Activated CD8-positive, alpha-beta memory T cell treated with anti-CD3 and anti-CD28 coated beads, Interleukin-2, amount 10 ng/mL, durations not matched to agents 7 days and 5 days (primary cell): ENCODE measurements at places on chromosomes 4 and X.
A peak's percentile ranks its signal among the peaks of the same experiment; 100 is the strongest.

DNA sequence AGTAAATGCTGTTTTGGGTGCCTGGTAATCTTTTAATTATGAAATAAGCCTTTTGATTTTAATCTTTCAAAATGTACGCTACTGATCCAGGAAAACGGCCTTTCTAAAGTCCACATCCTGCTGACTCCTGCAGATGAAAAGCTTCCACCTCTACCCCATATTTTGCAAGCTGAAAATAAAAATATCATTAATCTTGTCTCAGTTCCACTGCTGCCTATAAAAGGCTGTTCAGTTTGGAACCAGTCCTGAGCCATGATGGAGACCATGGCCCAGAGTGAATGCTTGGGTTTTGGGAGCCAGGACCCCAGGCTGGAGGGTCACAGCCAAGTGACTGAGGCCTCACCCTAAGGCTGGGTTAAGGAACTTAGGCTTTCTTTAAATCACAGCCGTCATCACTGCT lies 110.8 kb downstream of the AFF1 start:
- no peak overlapping the region for H3K27ac ChIP-seq
- H3K4me1 ChIP-seq = peaks cover 24% of the 10 kb centered on the region
- H3K27me3 ChIP-seq = no peaks in the 10 kb centered on the region

- H3K27me3 ChIP-seq = no peaks in the 10 kb centered on the region
- no peak overlapping the region for H3K27ac ChIP-seq
- H3K4me3 ChIP-seq = no peak overlapping the region
- H3K36me3 ChIP-seq = no peaks in the 10 kb centered on the region
Measured at GRCh38 chrX:18149454-18149853, 71.2 kb downstream of the BEND2 start.

DNA sequence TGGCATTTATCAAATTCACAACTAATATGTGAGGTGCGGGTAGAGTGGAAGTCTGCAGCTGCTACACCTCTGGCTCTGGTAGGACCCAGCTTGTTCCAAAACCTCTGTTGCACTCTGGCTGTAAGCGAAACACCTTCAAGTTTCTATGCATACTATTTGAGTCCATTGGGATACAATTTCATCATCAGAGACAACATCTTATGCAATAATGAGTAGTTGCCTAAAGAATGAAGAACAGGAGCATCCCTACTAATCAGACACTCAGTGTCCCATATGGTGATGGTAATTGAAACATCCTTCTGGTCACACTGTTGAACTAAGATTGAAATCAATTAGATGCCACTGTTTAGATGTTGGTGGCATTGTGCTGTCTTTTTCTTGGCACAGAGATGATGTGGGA lies 178.4 kb downstream of the MGST2 start:
- peaks cover 41% of the 10 kb centered on the region for H3K27me3 ChIP-seq
- H3K4me3 ChIP-seq = no peak overlapping the region
- H3K36me3 ChIP-seq = no peaks in the 10 kb centered on the region
- no peak overlapping the region for H3K27ac ChIP-seq

DNA sequence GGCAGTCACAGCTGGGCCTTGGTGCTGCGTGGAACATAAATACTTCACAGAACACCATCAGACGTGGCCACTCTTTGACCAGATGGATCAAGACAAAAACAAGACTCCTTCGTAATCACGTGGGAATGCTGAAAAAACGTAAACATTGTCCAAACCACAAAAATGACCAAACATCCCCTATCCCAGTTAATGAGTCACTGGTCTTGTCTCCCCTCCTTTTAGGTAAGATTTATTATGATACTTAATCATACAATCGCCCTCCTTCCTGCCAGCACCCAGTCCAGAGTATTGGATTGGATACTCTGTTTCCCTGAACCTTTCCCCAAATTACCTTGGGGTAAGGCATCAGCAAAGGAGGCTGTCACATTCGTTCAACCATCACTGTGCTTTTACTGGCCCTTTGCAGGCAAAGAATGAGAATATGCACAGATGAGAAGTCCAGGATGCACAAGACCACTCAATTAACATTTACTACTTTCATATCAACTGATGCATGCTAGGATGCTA lies 601 bp upstream of the TCEANC start:
- H3K36me3 ChIP-seq = no peaks in the 10 kb centered on the region
- H3K4me3 ChIP-seq = peak overlapping the region; percentile 83
- no peaks in the 10 kb centered on the region for H3K27me3 ChIP-seq
- DNase-seq = no peak
